ENCODE measurements at places on chromosomes 1 and 21.

DNA sequence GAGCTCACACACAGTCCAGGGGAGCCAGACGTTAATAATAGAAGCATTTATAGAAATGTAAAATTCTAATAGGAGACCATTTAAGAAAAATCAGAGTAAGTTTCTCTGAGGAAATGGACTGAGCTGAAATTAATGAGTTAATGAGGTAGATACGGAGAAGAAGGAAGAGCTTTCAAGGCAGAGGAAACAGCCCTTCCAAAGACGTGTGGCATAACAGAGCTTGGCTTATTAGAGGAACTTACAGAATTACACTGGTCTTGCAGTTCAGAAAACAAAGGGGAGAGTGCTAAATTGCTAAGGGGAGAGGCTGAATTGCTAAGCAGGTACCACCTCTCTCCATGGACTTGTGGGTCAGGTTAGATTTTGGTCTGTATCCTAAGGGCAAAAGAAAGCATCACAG is 8.2 kb upstream of the PIGK start:
- DNase-seq: no peak

DNA sequence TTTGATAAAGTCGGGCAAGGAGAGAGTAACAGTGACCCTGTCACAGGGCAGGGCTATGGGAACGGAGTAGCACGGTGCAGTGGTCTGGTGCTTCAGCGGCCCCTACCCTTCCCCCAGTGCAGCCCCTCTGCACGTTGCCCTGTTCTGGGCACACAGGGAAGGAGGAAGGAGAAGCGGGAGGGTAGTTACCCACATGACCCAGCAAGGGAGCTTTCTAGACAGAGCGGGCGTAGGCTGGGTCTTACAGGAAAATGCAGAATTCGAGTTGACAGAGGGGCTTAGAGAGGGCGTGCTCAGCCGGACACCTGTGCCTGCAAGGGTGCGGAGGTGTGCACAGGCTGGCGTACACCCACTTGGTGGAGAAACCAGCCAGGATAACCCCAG is 341.2 kb downstream of the NPHP4 start:
- no peak for DNase-seq

DNA sequence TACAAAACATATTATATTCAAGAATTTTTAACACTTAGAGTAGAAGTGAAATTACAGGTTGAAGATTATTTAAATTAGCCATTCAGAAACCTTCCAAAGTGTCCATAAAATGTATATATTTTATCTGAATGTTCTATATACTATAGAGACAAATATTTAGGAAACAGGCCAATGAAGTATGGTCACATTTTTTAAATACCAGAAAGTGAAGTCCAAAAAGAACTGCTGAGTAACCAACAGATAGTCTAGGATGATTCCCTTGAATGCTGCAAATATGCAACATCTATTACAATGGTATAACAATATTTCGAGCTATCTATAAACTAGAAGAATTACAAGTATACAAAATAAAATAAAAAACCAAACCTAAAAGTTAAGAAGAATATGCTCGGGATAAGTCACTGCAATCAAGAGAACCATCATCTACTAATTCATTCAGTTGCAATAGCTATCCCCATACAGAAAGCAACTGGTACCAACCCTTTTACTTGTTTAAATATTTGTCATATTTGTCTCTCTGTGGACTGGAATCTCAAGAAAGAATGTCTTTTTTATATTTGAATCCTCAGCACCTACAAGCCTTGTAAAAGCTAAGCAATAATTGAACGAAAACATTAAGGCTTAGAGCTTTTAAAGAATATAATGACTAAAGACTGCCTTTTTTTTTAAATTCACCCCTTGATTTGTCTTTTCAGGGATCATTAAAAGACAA is 8.1 kb downstream of the ODF2L start:
- DNase-seq: no peak

DNA sequence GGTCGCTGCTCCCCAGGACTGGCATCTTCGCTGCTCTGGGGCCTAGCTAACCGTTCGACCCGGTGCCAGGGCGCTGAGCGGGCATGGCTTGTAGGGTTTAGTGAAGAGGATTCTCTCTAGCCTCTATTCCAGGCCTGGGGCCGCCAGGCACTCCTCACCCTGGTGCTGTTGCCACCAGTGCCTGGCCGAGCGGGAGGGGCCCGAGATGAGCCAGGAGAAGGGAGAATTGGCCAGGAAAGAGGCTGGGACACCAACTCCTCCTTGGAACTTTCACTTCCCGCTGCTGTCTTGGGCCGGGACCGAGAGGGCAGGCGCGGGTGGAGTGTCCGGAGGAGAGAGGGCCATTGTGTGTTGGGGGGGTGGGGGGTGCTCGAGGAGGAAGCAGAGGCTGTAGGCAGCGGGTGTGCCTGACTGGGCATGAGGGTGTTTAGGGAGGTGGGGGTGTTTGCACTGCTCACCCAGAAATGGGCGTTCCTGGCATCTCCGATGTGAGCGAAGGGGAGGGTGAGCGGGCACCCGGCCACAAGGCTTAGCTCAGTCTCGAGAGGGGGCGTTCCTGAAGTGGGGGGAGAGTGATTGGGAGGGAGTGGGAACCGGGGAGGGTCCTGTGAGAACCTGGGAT is 772 bp downstream of the ADAM15 start:
- peak; percentile 34 for DNase-seq

- no peak for DNase-seq
Measured at GRCh38 chr1:27656157-27656893, 15.7 kb downstream of the IFI6 start.

- no peak for DNase-seq
Measured at GRCh38 chr1:69438056-69438795, 129.5 kb upstream of the LRRC7 start.

DNA sequence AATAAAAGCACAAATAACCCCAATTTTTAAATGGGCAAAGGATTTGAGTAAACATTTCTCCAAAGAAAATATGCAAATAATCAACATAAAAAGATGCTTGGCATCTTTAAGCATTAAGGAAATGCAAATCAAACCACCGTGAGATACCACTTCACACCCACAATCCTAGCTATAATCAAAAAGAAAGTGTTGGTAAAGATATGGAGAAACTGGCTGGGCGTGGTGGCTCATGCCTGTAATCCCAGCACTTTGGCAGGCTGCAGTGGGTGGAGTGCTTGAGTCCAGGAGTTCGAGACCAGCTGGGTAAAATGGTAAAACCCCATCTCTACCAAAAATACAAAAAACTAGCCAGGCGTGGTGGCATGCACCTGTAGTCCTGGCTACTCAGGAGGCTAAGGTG is 16.9 kb downstream of the ARHGEF11 start:
- no peak for DNase-seq

- no peak for DNase-seq
Measured at GRCh38 chr1:70429219-70429618, 18.2 kb downstream of the CTH start.

DNA sequence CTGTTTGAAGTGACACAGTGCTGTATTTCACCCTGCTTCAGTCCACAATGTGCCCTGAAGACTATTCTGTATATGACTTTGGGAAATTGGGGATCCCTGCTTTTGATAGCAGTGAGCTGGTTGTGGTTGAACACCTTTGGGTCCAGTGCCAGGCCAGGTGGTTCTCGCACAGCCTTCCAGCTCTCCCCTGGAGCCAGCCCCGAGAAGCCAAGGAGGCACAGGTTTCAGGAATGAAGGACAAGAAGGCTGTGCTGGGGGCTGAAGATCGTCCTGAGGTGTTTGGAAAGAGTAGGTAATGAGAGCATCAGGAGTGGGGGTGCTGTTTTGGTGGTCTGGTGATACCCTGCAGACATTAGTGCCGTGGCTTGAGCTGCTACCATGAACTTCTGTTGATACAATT is 131.4 kb upstream of the COL6A1 start:
- DNase-seq: no peak

GRCh38 chr1:3685906-3686305 is 33.6 kb downstream of the TP73 start:
- no peak for DNase-seq

- DNase-seq: no peak
Measured at GRCh38 chr21:32719085-32719484, 8.7 kb downstream of the SYNJ1 start.

- no peak for DNase-seq
Measured at GRCh38 chr1:41791667-41792484, 126.8 kb downstream of the HIVEP3 start.

- no peak for DNase-seq
Measured at GRCh38 chr1:67708606-67709005, 23.6 kb downstream of the GADD45A start.

DNA sequence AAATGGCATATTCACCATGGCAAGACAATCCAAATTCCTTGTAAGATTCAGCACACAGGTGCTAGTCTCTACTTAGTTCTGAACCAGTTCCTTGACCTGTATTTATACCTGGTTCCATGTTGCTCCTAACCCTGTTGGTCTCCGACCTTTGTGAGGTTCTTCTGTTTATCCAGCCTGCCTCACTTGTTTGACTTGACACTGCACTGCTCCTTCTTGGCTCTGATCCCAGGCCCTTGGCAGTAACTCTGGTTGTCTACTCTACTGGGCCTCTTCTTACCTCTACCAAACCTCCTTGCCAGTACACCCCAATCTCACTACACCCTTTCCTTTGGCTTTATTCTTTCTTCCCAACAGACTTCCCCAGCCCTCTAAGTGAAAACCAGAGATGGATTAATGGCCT is 419.4 kb upstream of the USP24 start:
- no peak for DNase-seq

DNA sequence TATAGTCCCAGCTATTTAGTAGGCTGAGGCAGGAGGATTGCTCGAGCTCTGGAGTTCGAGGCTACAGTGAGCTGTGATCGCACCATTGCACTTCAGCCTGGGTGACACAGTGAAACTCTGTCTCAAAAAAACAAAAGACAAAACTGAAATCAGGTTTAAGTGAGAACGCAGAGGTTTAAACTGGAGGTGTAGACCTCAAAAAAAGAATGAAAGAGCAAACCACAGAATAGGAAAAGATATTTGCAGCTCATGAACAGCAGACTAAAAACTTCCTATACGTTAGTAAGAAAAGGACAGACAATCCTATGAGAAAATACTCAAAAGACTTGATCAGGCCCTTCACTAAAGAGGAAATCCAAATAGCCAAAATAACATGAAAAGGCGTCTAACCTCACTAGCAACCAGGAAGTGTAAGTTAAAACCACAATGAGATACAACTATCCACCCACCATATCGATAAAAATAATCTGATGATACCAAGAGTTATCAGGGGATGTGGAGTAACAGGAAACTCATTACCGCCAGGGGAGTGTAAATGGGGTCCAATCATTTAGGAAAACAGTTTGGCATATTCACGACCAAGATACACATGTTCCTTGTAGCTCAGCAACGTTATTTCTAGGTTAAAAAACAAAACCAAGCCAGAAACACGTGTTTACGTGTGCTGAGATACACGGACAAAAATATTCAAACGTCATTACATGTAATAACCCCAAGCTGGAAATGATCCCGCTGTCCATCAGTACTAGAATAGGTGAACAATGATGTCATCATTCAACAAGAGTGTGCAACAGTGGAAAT is 9.8 kb downstream of the TNFRSF9 start:
- DNase-seq: peak; percentile 77

- no peak for DNase-seq
Measured at GRCh38 chr1:226482975-226483700, 65.4 kb upstream of the STUM start.

GRCh38 chr1:110463725-110464124 is 12.8 kb downstream of the PROK1 start:
- DNase-seq: no peak

DNA sequence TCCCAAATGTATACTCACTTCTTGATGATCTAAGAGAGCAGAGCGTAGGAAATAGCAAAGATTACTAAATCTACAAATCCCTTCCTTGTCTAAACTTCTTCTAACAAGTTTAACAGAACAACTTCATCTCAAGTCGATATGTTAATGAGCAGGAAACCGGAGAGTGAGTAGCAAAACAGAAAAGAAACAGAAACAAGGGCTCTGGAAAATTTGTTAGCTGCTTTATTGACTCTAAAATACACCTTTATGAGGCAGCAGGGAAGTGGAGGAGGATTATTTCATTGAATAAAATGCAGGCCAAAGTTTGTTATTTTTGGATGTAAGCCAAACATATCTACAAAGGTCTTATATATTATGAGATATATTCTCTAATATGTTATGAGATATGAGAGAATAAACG is 192.4 kb downstream of the LRRIQ3 start:
- DNase-seq: no peak
